ENCODE measurements at places on chromosomes 12 and 14.

DNA sequence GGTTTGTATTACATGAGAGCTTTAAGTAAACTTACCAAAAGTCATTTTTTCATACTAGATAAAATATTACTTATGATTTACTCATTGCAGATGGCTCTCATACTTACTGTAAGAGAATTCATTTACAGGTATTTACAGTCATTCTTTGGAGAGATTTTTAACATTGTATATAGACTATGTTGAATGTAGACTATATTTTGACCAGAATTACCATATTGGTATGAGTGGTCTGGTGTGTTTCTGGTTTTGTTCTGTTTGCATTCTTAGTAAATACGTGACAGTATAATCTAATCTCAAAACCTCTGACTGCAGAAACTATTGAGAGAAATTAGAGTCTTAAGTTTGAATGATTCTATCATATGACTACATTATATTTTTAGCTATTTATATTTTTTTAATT, 91.1 kb downstream of the USP15 start:
- DNase-seq, result no peak

- DNase-seq, result no peak
These were observed 23.8 kb downstream of the CFAP251 start for GRCh38 chr12:121942145-121942718.

- DNase-seq, result no peak
These were observed 6.2 kb downstream of the IFT43 start for GRCh38 chr14:75991753-75992152.

- no peak for DNase-seq
These were observed 17.3 kb downstream of the EML1 start for GRCh38 chr14:99810559-99810874.

- DNase-seq, result no peak
These were observed 103.1 kb downstream of the PRICKLE1 start for GRCh38 chr12:42486407-42486806.
